ENCODE measurements at places on chromosomes 13 and 19. TPM values are rescaled to one million over a fixed set of nuclear protein-coding genes. Genes with fewer than 3 reads are reported as not detected.

DNA sequence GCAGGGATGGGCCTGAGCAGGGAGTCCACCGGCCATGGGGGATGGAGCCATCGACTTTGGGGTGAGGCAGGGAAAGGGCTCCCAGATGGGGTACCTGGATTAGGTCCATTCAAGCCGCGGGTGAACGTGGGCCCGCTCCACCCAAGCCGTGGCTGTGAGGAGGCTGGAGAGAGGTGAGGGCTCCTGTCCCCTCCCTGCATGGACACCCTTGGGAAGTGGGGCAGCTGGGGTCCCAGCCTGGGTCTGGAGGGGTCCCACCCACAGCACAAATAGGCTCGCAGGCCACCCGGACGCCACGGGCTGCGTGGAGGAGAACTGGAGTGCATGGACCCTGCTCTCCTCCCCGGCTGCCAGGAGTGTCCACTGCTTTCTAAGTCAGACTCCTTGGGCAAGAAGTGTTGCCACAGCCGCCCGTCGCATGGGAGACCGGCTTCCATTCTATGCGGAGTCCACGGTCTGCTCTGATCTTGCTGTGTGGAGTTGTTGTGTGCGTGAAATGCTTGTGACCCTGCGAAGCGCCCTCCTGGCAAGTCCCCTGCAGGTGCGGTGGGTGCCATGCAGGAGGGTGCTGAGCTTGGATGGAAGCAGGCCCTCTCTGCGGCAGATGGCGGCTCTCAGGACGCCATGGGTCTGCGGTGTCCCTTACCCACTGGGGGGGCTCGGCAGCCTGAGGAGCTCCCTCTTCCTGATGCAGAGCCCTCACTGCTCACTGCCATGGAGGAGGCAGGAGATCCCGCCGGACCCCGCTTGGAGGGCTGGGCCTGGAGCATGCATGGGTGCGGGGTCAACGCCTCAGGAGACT, 2.0 kb downstream of the DAZAP1 start:
- peaks cover 16% of the 10 kb centered on the region for H3K36me3 ChIP-seq
- no peak for DNase-seq
- peak overlapping the region; percentile 81 for H3K27ac ChIP-seq
- peak overlapping the region; percentile 85 for H3K4me3 ChIP-seq
- H3K27me3 ChIP-seq, result no peaks in the 10 kb centered on the region

DNA sequence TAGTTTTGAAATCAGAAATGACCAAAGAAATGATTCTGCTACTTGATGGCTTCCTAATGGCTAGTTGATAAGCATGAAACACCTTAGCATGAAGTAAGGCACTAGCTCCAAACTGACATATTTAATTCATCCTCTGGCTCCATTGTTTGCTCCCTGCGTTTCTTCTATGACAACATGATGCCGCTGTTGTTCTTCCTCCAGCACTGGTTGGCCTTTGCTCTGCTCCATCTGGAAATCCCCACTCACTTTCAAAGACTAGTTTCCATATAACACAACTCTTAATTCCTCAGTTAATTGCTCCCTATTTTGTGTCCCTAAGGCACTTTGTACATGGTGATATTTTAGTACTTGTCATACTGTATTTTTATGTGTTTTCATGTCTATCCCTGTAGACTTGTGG, 151.6 kb downstream of the GPC6 start:
- no peaks in the 10 kb centered on the region for H3K36me3 ChIP-seq
- no peak for DNase-seq
- H3K27ac ChIP-seq, result no peak overlapping the region
- no peak overlapping the region for H3K4me3 ChIP-seq

DNA sequence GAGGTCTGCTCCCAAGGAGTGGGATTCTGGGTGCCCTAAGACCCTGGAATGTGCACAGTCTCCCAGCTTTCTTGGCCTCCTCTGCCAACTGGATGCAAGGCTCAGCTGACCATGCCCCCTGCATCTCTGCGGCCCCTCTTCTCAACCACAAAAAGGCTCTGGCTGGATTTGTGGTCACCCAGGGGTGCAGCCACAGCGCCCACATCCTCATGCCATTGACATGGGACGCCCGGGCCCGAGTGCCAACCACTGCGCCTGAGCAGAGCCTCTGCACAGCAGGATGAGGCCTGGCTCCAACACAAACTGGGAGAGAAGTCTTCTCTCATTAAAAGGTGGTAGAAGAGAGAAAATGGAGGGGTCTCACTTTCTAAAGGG, 103.5 kb downstream of the FOXO1 start:
- no peak for DNase-seq
- no peak overlapping the region for H3K27ac ChIP-seq
- peaks cover 2% of the 10 kb centered on the region for H3K27me3 ChIP-seq
- no peaks in the 10 kb centered on the region for H3K36me3 ChIP-seq
- H3K4me1 ChIP-seq, result no peaks in the 10 kb centered on the region

DNA sequence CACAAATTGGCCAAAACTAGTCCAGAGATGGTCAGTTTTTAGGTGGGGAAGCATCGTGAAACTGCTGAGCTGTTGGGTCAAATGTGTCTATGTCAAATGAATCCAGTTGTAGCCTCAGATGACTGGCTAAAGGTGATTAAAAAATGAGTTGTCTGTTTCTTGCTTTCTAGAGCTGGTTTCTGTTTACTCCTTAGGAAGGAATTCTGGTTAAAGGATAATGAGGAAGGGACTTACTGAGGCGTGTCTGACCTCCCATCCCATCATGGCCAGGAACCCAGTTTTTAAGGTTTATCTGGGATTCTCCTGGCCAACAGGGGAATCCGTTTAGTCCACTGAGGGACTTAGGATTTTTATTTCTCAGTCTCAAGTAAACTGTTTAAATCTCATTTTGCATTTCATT, 256.5 kb downstream of the UQCRFS1 start:
- H3K4me3 ChIP-seq, result no peak overlapping the region
- no peak overlapping the region for H3K27ac ChIP-seq
- no peaks in the 10 kb centered on the region for H3K27me3 ChIP-seq
- peaks cover 10% of the 10 kb centered on the region for H3K4me1 ChIP-seq
- no peaks in the 10 kb centered on the region for H3K36me3 ChIP-seq
- DNase-seq, result no peak

VSTM2B gene
- total RNA-seq, result not detected

Data from IMR-90 (cell line).